Germinal center (tissue), 1 donor: ENCODE measurements at places on chromosomes 12 and 14.

GRCh38 chr12:10220398-10221077, 7.9 kb downstream of the GABARAPL1 start:
- DNase-seq: no peak

DNA sequence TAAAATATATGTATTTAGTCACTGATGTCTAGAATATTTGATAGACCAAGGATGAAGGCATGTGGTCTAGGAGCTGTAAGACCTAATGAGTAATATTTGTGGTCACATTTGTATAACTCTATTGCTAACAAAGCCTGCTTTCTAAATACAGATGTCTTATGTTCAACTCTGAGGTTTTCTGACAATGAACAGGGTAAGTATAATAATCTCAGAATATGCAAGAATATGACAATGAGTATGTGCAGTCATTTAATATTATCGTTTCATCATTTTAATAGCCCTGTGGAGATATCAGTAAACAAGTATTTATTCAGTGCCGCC, 389.6 kb downstream of the LRIG3 start:
- DNase-seq: no peak

- DNase-seq: no peak
Observed at GRCh38 chr14:41609704-41610183, 3.1 kb downstream of the LRFN5 start.

- no peak for DNase-seq
Observed at GRCh38 chr12:85823436-85824180, 12.6 kb downstream of the RASSF9 start.

GRCh38 chr14:55730592-55731310, 150.7 kb downstream of the KTN1 start:
- no peak for DNase-seq

DNA sequence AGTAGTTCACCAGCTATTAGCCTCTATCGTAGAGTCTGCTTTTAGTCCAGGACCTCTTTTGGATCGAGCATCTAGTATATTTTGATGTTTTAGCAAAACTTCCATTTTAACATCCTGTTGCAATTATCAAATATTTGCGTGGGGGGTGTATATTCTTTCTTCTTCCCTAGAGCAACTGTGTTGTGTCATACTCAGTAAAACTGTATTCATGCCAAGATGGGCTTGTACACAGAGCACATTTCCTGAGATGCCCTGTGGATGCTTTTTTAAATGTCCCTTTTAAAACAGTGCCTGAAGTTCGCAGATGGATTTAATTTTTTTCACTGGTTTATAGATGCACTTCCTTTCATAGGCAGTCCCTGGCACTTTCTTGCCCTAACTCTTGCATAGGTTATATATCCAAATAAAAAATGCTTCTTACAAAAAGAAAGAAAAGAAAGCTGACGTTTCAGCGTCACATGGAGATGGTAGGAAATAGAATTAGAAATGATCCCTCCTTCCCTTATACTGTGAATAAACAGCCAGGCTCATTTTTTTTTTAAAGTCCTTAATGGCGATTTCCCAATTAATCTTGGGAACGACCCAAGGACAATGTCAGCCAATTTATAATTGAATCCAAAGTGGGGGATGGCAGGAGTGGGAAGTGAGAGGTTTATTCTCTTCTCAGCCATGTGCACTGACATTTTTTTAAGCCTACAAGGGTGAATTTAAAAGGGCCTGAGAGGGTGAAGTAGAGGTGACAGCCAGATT, 247.0 kb downstream of the SLC41A2 start:
- DNase-seq: no peak

- no peak for DNase-seq
Observed at GRCh38 chr14:30861200-30861599, 13.2 kb upstream of the COCH start.

DNA sequence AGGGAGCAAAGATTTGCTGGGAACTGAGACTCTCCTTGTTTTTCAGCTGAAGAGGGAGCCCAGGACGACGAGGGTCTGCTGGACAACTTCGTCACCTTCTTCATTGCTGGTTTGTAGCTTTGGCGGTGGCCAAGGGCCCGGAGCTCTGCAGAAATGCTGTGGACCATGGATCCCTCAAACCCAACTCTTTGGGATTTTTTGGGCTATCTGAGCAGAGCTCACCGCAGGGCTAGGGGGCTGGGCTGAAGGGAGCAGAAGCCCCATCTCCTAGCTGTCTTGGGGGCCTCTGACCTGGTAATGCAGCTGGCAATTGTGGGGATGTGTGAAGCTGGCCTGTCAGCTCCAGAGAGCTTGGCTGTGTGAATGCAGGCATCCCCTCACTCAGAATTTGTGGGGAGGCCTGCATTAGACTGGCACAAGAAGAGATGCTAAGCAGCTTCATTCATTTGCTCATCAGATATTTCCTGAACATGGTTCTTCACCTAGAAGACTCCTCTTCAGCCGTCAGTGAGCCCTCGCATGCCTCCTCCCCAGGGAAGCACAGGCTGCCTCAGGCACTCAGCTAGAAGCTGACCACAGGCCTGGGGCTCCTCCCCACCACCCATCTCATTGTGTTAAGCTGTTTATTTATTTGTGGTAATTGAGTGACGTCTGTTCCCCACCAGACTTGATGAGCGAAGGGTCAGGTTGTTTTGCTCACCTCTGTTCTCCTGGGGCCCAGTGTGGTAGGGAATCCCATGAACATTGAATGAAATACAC, 32.2 kb downstream of the CYP46A1 start:
- DNase-seq: no peak

- DNase-seq: peak; percentile 1
Observed at GRCh38 chr12:57630891-57631433, 2.0 kb downstream of the B4GALNT1 start.

DNA sequence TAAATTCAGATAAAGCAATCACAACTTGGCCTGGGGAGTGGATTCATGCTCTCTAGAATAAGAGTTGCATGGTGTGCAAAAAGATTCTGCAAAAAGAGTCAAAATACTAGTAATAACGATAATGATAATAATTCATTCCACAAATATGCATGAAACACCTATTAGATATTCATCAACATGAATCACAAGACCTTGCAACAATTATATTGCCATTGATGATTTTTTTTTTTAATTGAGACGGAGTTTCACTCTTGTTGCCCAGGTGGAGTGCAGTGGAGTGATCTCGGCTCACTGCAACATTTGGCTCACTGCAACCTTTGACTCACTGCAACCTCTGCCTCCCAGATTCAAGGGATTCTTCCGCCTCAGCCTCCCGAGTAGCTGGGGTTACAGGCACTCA, 109.2 kb upstream of the FLRT2 start:
- DNase-seq: no peak

GRCh38 chr14:65492266-65492665, 79.7 kb downstream of the FUT8 start:
- no peak for DNase-seq

DNA sequence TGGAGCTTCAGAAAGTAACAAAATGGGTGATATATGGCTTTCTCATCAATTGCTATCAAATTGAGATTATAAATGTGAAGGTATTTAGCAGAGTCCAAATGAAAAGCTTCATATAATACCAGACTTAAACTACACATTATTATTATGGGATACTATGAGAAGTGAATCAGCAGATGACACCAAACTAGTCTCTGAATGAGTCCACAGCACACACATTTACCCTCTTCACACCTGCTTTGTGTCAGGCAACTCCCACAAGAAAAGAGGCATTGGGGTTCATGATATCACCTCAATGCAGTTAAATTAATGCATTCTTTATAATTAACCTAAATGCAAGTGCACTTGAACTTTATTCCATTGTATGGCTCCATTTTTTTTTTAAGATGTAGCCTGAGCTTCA, 330.5 kb downstream of the BCL11B start:
- no peak for DNase-seq
